Activated naive CD4-positive, alpha-beta T cell treated with anti-CD3 and anti-CD28 coated beads for 36 hours (primary cell): ENCODE measurements at places on chromosomes 6 and 20.

DNA sequence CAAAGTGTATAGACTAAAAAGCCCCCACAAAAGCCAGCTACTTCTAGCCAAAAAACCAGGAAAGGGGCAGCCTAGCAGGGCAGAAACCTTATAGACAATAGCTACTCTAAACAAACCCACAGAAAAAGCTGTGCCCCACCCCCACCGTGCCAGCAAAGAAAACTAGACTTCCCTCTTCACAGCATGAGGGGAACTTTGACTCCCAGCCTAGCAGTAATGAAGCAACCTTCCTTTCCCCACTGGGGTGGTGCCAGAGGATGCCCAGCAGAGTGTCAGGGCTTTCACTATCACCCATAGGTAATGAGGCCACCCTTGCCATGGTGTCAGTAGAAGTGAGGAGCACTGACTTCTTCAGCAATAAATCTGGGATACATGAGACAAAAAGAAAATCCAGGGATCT, 99.0 kb upstream of the LGSN start:
- DNase-seq = no peak

- DNase-seq = no peak
Observed at GRCh38 chr6:44271406-44271723, 1.1 kb downstream of the TMEM151B start.

- no peak for DNase-seq
Observed at GRCh38 chr20:1370548-1371110, 22.2 kb downstream of the FKBP1A start.

DNA sequence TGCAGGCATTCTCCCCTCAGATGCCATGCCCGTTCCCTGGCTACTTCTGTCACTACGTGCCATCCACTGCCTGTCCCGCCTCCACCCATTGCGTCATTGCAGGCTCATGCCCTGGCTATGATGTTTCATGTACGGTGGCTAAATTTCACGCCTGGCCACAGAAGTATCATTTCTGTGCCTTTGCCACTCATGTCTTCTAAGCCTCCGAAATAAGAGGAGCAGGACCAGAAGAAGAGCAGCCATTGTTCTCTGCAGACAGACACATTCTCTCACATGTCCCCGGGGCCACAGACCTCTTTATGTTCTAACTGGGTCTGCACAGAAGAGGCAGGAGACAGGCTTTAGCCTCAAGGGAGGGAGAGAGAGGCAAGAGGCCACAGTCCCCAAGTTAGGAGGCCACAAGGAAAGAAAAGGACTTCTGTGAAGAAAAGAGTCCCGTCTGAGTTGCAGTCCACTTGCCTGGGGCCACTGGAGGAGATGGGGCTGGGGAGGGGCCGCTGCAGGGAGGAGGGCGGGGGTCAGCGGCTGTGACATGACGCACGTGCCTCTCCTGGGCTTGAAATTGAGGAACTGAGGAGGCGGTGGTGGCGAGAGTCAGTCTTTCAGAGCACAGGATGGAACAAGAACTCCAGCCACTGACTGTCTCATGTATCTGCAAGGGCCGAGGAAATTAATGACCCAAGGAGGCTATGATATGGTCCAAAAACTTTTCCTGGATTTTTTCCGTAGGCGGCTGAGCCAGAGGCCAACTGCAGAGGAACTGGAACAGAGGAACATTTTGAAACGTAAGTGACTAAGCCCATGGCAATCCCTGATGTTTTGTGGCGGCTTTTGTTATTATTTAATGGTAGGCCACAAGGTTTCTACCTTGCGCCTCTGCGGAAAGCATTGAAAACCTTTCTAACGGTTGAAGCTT, 55.9 kb downstream of the TBC1D7 start:
- no peak for DNase-seq

GRCh38 chr20:19890445-19891051, 126.6 kb upstream of the NAA20 start:
- DNase-seq = no peak

DNA sequence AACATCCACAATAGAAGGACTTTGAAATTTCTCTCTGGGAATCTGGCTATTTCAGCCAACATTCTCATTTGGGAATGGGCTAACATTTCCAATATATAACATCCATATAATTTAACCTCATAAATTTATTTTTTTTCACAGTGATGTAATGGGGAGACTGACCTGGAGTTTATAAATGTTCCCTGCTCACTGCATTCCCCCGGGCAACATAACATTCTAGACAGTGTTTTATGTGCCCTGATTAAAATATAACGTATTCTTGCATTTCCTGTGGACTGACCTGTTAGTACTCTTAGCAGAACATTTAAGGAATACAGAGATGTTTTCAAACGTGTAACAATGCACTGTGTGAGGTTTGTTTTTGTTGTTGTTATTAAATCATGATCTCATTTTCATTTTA, 20.9 kb downstream of the TSHZ2 start:
- DNase-seq = no peak

DNA sequence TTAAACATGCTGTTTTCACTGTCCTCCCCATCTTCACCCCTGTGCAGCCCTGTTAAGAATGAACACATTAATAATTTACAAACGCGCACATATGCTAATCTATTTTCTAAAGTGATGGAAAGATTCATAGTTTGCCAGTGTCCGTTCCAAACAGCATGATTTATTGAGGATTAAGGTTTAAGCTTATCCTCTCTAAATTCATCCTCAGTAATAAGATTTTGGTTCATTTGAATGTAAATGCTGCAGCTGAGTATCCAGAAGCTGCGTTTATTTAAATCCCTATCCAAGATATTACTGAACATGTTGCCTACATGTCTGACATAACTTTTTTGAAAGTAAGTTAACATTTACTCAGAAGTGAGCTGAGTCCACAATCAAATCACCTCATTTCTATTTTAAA, 42.8 kb upstream of the FAM135A start:
- DNase-seq = no peak

GRCh38 chr6:104630522-104630921, 229.2 kb downstream of the HACE1 start:
- DNase-seq = no peak

- no peak for DNase-seq
Observed at GRCh38 chr20:53873230-53873604, 197.2 kb downstream of the BCAS1 start.

DNA sequence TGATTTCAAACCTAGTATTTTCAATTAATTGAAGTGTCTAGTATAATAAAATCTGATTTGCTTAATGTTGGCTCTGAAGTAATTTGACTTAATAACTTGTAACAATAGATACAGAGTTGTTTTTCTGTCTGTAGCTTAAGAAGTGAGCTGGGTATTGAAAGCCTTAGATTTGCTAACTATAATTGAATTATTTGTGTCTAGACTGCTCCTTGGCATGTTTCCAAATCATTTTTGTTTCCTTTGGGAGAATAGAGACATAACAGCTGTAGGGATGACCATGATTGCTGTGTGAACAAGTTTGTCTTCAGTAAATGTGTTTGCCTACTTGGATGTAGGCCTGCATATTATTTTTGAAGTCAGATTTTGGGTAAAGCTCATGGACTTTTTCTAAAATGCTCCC, 115.4 kb downstream of the SCAF8 start:
- no peak for DNase-seq

GRCh38 chr20:20549267-20549612, 163.2 kb downstream of the RALGAPA2 start:
- no peak for DNase-seq

DNA sequence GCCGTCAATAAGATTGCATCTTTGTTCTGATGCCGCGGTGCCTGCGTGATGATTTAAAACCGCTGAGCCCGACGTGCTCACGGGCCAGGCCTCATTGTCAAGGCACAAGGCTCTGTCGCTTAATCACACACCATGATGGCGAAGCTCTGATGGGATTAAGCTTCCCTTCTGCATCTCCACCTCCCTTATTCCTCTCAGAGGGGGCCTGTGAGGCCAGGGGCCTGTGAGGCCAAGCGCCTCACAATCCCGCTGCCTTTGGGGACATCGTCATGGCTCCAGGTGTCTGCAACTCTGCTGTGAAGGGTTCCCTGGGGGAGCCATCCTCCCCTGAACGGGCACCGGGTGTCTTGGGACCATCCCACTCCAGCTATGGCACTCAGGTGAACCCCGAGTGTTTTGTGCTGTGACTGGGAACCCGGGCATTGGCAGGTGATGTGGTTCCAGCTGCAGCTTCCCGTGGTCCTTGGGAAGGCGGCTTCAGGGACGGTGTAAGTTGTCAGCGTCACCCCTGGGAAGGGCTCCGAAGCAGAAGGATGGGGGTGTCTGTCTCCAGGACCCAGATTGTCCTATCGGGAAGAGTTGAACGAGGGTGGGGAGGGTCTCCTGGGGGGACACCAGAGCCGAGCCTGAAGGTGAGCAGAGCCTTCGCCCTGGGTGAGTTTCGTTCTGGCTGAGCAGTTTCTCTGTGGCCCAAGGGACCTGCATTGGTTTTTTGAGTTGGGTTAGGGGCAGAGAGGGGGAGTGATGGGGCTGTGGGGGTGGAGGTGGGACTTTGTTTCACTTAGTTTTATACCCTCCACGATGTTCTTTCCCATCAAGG, 18.0 kb upstream of the BHLHE23 start:
- DNase-seq = no peak

DNA sequence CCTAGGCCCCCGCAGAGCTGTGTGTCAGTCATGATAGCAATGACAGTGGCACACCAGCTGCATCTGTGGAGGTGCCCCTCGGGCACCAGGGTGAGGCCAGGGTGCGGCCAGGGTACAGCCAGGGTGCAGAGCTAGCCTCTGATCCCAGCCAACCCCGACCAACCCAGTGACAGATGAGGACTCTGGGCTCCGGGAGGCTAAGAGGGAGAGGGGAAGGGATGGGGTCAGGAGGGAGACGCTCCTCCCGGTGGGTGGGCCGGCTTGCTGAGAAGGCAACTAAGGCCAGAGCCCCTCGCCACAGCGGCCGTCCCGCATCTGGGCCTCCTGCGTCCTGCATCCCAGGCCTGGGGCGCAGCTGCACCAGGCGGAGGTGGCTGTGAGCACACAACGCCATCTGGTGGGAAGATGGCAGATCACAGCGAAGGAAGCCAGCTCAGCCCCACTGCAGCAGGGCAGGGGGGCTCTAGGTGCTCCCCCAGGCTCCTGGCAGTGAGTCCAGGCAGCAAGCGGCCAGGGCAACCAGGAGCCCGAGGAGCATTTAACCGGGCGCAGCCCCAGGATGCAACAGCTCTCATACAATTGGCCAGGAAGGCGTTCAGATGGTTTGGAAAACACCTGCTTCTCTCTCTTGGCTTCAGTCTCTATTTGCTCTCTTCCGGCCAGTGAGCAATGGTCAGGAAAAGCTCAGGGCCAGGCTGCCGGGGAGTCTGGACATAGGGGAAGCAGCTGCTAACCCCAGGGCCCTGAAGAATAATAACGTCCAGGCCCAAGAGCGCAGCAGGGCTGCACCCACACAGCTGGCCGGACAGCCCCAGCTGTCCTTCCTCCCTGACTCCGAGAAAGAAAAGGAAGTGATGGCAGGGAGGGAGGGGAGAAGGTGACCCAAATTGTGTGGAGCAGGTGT, 169.4 kb downstream of the TAF4 start:
- peak; percentile 41 for DNase-seq

GRCh38 chr6:5278047-5278446, 16.7 kb downstream of the FARS2 start:
- DNase-seq = no peak

DNA sequence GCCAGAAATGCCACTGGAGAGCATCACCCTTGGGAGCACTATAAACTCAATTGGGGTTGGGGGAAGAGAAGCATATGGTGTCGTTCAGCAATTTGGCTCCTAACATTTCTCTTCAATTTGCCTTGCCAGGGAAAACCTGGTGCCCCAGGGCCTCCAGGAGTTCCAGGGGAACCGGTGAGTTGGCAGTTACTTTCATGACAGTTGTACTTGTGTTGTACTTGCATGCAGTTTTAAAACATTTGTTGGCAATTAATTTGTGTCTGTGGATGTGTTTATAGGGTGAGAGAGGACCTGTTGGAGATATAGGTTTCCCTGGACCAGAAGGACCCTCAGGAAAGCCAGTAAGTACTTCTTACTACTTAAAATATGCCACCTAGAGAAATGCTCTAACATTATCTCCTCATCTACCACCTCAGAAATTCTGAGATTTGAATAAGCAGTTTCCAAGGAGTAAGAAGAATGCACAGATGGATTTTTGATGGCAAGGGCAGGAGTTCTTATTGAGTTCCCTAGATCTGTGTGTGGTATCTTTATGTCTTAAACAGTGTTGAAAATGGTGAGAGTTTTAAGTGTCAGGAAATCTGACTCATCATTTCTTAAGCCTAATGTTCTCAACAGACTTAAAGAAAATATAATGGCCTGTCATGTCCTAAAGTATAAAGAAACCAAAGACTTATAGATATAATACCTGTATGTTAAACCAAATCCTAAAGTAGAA, 122.5 kb downstream of the COL9A1 start:
- DNase-seq = no peak

DNA sequence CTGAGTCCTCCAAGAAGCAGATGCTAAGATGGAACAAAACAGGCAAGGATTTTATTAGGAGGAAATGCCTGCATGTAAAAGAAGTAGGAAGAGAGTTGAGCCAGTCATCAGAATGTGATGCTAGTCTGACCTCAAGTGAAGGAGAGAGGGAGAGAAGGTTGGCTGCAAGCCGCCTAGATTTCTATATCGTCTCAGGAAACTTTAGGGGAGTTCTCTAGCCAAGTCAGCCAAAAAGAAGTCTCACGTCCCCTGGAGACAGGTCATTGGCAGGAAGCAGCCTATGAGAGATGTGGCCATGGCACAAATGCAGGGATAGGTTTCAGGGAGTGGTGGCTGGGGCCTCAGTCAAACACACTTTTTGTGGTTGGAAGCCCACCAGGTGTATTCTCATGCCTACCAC, 378.0 kb downstream of the CD109 start:
- DNase-seq = no peak

GRCh38 chr6:147793871-147794643, 285.6 kb downstream of the SAMD5 start:
- DNase-seq = no peak

DNA sequence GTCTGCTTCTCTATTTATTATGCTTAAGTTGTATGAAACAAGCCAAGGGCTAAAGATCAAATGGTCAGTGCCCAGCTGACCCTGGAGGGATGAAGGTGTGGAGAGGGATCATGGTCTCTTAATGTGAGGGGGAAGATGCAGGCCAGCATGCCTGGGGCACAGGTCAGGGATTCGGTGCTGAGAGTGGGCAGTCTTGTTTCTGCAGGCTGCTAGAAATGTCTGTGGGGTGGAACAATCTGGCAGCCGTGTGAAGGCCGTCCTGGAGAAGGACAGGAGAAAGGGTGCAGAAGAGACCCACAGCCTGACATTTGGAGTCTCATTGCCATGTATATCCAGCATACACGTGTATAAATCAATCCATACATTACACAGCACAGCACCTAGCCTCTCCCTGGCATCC, 258.3 kb upstream of the MOCS1 start:
- no peak for DNase-seq
